ENCODE measurements at places on chromosomes 3 and 15.

DNA sequence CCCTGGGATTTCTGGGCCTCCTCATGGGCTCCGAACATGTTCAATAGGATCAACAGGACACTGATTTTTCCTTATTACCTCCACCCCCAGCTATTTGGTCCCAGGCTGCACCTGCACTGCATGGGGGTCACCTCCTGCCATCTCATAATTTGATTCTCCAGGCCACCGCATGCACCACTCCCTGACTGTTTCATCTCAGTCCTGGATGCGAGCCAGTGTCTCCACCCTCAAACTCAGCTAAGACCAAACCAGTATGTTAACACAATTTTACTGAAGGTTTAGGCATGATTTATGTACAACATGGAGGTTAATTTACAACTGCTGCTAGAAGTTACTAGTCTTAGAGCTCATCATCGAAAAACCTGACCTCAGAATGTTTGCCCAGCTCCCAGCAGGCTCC lies 249.5 kb downstream of the UACA start:
- DNase-seq: no peak

DNA sequence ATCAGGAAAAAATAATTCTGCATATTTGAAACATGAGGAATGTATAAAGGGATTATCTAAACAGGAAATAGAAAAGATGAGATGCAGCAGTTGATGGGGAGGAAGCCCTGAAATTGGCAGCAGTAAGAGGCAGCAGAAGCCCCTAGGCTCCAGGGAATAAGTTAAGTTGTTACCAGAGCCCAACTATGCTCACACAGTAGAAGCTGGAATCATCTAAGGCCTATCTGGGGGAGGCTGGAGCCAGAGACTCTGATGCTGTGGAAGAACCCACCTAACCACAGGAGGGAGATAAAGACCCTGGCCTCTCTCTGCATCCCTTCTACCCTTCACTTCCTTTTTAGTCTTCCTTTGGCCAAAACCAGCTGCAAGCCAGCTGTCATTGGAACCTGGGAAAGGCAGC lies 519.7 kb downstream of the DIPK2A start:
- DNase-seq: no peak

DNA sequence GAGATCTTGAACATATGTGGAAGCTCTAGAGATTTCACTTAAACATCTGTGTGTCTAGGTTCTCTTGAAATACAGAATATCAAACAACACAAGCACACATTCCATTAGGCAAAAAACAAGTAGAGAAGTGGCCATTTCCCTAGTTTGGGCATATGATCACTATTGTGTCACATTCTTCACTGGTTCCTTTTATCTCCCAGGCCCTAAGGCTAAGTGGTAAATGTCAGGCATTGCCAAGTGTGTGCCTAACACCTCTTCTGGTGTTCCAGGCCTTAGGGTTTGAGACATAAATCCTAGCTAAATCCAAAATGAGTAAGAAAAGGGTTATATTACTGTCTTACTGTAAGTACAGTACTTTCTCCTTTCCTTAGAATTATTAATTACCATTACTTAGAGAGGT lies 880.1 kb downstream of the PDCD6IP start:
- no peak for DNase-seq

GRCh38 chr15:48565560-48566482 lies 79.7 kb downstream of the FBN1 start:
- no peak for DNase-seq

- DNase-seq: no peak
These were observed 407.4 kb downstream of the RSL24D1 start for GRCh38 chr15:54789376-54789775.

GRCh38 chr15:62644889-62645742 lies 397.4 kb upstream of the TPM1 start:
- DNase-seq: no peak

- no peak for DNase-seq
These were observed 73.6 kb downstream of the ETV5 start for GRCh38 chr3:186035277-186035676.

GRCh38 chr3:111963424-111963823 lies 15.4 kb upstream of the ABHD10 start:
- no peak for DNase-seq

DNA sequence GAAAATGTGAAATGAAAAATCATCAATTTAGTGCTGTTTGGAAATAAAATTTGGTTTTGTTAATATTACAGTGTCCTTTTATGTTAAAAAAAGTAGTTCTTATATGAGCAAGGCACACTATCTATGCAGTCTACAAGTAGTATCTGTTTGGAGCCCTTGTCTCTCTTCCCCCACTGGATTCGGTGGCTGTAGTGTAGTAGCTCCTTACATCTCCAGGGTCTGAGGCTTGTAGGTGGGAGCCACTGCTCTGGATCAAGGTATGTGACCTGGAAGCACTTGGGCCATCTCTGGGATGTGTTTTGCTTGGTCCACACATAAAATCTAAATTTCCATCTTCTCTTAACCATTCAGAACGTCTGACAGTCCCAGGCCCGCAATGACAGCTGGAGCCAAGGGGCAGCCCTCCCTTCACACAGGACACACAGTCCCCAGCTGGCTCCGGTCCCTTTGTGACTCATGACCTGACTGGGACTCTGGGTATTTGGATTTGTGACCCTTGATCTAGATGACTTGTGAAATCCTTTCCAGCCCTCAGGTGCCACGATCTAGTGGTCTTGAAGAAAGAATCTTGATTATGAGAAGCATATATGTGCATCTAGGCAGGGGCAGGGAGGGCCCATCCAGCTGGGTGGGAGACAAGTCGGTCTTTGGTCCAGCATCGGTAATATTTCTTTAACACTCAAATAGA lies 80.0 kb downstream of the USP13 start:
- DNase-seq: no peak

- no peak for DNase-seq
These were observed 36.8 kb upstream of the POLG start for GRCh38 chr15:89371228-89372044.

DNA sequence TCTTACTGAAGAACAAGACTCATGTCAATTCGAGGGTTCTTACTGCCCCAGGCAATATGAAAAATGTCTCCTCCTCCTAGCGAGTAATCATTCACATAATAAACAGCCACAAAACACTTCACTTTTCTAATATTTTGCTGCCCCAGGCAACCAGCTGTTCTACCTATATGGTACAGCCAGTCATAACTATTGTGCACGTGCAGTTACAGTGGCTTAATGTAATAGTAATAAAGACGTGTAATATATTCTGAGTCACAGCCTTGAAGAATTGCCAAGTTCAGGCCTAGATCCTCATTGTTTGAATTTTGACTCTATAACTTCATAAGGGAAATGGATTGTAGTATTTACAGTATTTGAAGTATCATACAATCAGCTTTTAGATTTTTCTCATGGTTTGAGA lies 1250.0 kb upstream of the GBE1 start:
- DNase-seq: no peak

DNA sequence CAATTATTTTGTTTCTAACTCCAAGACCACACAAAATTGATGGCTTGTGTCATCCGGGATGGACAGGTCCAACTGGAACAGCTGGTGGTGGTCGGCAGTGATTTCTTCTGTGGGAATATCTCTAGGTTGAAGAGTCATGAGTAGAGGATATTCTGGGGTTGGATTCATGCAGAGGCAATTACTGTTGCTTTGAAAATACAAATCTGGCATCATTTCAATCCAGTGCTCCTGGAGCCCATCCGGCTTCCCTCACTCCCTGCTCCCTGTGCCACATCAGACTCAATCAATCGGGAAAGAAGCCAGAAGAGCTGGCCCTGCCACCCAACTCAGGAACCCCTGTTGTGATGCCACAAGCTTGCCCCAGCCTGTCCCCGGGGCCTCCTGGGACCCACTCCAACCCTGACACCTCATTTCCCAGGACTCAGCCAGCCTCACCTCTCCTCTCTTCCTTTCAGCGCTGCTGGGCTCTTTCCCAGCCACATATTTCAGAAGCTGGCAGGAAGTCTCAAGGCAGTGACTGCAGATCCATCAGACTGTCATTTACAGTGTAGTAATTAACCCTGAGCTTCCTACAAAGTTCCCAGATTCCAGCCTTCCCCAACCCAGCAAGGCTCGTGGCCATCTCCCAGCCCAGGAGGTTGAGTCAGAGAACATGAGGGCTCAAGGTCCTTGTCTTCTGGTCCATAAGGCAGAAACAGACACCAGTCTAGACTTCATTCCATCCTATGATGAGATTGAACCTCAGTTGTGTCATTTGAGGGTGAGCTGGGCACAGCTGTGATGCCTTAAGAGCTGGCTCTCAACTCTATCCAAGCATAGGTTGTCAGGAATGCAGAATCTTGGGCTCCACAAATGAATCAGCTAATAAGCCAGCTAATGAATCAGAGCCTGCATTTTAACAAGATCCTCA lies 114.0 kb downstream of the FAM174B start:
- no peak for DNase-seq

GRCh38 chr15:63891079-63891767 lies 57.5 kb upstream of the HERC1 start:
- no peak for DNase-seq

- DNase-seq: no peak
These were observed 29.2 kb upstream of the ARRDC4 start for GRCh38 chr15:97931314-97931713.

- no peak for DNase-seq
These were observed 2.8 kb downstream of the PRSS50 start for GRCh38 chr3:46714728-46715506.

DNA sequence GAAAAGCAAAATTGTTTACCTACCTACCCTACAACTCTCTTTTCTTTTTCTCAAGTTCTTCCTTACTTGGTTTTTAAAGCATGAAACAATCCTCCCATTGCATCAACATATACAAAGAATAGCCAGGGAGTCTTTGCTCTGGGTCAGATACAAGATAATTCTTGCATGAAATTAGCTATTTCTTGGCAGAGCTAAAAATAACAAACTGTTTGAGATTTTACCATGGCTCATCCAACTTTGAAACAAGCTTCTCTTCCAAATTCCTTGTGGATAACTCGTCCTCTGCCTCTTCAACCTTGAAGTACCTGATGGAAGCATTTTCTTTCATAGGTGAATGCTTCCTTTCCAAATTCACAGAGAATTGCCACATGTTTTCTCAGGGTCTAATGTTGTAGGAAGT lies 9.2 kb upstream of the CBLB start:
- no peak for DNase-seq

- DNase-seq: peak; percentile 87
These were observed 6.5 kb upstream of the ALDH1A3 start for GRCh38 chr15:100873029-100873677.

- no peak for DNase-seq
These were observed 256.0 kb downstream of the CNTN4 start for GRCh38 chr3:2354702-2355101.

DNA sequence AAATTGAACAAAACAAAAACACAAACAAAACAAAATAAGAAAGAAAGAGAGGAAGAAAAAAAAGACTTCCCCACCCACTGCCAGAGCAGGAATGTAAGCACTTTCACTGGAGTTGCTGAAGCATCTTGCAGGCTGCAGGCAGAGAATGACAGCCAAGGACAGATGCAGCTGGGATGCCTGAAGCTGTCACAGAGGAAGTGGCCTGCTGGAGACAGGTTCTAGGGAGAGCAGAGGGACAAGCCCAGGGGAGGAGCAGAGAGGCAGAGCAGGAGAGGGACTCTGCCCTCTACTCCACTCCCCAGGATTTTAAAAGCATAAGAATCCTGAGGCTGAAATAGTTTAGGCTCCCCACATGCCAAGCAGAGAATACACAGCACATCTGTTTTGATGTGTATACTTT lies 326.2 kb downstream of the TUSC7 start:
- no peak for DNase-seq

DNA sequence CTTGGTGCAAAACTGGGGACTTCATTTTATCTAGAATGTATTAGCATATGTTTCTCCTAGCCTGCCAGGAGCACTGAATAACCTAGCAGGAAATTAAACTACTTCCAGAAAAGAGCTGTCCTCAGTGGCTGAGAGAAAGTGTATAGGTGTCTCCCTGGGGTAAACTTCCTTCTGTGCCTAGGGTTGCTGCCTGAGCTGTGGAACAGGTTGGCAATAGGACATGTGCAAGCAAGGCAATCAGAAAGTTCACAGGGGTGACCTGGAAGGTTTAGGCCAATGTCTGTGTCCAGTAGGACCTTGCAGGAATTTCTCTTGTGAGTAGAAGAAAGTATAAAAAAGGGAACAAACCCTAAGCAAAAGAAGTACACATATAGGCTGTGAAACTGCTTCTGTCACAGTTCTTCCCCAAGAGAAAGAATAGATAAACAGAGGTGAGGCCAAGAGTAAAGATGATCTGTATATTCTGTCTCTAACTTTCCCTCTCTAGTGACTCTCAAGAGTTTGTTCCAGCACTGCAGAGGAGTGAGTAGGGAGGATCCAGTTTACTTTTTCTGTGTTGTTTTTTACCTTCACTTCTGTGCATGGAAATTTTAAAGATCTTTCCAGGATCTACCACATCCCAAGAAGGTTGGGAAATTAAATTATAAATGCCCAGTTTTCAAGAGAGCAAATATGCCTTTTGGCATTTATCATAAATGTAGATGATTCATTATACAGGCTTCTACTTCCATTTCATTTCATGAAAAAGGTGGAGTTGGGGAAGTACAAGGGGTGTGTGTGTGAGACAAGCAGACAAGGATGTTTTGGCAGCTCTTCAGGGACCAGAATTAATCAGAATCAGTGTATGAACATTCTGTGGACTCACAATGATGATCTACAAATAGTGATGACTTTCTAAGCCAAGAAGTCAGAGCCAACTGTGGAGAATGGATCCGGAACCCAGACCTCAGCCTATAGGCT lies 155.2 kb downstream of the RBPMS2 start:
- no peak for DNase-seq

DNA sequence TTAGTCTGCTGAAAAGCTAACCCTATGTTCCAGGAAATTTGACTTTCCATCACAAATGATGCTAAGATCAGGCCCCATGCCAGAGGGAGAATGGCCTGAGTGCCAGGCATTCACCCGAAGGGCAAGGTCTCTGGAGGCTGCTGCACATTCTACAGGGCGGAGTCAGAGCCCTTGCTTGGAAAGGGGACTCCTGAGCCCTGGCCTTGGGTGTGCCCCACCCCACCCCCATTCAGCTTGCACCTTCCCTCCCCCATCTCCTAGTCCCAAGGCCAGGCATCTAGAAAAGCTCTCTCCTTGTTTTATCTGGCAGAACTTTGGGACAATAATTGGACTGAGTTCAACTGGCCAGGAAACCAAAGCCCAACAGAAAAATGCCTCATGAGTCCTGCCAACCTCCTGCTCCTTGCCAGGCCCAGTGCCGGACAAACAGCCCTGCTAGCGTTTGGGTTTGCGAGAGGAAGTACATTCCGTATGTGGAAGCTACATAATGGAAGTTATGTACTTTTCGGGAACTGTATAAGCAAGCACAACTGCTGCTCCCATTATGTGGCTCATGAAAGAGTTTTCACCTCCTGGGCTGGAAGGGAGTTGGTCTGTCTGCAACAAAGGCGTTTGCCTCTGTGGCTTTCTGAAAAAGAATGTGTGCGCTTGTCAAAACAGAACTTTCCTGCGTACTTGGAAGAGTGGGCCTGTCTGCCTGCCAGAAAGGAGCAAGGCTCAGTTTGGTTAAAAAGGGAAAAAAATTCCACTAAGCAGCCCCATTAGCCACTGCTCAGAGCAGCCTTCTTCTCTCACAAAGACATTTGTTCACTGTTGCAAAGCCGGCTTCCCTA lies 321.5 kb upstream of the CTNNB1 start:
- DNase-seq: no peak

GRCh38 chr3:33061782-33062181 lies 35.2 kb downstream of the GLB1 start:
- no peak for DNase-seq

- DNase-seq: peak; percentile 28
These were observed 96.2 kb upstream of the PLCL2 start for GRCh38 chr3:16788440-16789056.
